ENCODE measurements at places on chromosomes 3 and 15.

- DNase-seq, result no peak
Measured at GRCh38 chr3:58833491-58833890, 166.9 kb upstream of the FAM3D start.

- DNase-seq, result no peak
Measured at GRCh38 chr15:78762985-78763795, 48.1 kb downstream of the ADAMTS7 start.

GRCh38 chr3:101879102-101879501 lies 29.8 kb downstream of the NFKBIZ start:
- DNase-seq, result no peak

- no peak for DNase-seq
Measured at GRCh38 chr3:112889357-112889756, 42.7 kb upstream of the CD200R1L start.

DNA sequence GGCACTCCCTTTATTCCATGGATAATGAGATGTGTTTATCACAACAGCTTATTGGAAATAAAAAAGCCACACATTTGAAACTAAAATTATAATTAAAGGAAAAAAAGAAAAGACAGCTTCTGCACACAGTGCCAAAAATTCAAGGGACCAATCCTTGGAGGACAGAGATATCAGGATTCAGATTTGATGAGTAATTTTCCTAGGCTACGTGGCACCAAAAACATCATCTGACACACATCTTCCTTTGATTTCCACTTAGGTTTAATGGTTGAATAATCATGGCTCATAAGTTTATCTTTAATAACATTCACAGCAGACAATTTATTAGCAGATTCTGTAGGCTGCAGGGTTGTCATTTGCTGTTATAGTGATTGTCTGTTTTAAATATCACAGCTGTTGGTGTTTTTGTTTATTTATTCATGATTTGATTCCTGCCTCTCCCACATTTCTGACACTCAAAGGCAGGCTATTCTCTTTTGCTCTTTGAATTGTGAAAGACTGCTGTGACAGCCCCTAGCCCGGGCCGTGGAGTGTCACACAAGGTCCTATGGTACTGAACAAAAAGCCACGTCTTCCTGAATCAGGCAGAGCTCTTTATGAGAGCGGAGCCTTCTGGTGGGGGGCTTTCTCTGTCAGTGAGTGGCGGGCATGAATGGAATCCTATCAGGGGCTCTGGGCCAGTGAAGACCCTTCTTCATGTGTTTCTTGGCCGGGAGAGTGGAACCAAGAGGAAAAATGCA lies 708.5 kb downstream of the SQOR start:
- no peak for DNase-seq

Measured in renal pelvis (tissue), 12 donors.